Stimulated activated CD4-positive, alpha-beta T cell treated with anti-CD3 and anti-CD28 coated beads, Interleukin-4, amount 100 ng/mL, for 48 hours (primary cell): ENCODE measurements at places on chromosomes 12 and 14.

- no peak for DNase-seq
These were observed 68.9 kb downstream of the CEP128 start for GRCh38 chr14:80872645-80873044.

- DNase-seq, result no peak
These were observed 205.6 kb downstream of the KIF26A start for GRCh38 chr14:104343690-104344640.

DNA sequence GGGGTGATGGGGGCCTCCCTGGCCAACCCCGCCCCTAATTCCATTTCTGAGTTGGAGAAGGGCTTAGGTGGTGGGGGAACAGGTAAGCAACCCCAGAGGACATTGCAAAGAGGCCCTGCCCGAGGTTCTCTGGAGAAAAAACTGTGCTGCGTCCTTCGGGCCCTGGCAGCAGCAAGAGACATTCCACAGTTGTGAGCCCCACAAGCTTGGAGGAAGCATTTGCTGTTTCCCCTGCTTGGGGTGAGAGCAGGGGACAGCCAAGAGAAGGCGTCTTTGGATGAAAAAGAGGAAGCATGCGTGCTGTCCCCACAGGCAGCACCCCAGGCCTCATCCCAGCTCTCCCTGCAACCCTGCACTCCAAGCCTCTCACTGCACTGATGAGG, 1.3 kb downstream of the BDKRB2 start:
- no peak for DNase-seq

DNA sequence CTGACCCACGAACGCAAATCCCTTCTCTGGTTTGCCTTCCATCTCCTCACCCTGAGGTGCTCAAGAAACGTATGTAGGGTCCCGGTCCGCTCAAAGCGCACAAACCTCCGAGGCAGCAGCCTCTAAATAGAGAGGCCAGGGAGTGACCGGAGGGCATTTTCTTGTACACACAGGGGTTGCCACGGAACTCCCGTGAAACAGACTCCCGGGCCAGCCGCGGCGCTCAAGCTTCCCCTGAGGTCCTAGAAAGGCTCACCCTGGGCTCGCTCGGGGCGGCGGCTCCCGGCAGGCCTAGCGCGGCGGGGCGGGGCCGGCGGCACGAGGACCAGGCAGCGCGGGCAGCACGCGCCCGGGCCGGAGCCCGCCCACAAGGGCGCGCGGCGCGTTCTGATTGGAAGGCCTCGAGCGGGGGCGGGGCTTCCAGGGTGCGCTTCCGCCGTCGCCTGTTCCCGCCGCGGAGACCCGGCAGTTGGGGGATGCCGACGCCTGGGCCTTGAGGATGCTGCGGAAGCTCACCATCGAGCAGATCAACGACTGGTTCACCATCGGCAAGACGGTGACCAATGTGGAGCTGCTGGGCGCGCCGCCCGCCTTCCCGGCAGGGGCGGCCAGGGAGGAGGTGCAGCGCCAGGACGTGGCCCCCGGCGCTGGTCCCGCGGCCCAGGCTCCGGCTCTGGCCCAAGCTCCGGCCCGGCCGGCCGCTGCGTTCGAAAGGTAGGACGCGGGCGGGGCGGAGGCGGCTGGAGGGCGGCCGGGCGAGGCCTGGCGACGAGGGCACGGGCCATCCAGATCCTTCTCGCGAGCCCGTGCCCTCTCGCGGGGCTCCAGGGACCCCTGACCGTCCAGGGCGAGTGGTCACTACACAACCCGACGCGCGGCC, at the start of gene TDRD9:
TDRD9 (plus strand) TSS at position 446 of the 880 bp plus-strand sequence; CDS start at position 500, 54 bp downstream.
- no peak for DNase-seq
